ENCODE measurements at places on chromosomes 4 and X. TPM values are rescaled to one million over a fixed set of nuclear protein-coding genes. Genes with fewer than 3 reads are reported as not detected.

GRCh38 chrX:133650239-133650638, 234.9 kb upstream of the GPC4 start:
- DNase-seq, result no peak

- no peak for DNase-seq
Observed at GRCh38 chrX:45750639-45751038, 550.0 kb upstream of the DIPK2B start.

GRCh38 chr4:38674258-38675144, 10.5 kb downstream of the KLF3 start:
- DNase-seq, result peak; percentile 48

DNA sequence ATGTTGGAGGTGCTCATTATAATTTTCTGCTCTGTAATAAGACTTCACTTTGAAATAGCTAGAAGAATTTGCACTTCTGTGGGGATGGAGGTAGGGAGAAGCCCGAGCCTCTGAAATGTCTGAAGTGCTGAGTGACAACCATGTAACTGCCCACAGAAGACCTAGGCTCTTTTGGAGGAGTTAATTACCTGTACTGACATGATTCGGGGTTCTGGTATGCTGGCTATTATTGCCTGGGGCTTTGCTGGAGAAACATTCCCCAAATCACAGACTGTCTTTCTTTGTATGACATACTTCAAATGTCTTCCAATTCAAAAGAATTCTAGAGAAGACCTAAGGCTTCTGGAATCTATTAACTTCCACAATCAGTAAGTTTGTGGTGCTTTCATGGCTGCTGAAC, 211.2 kb upstream of the POF1B start:
- no peak for DNase-seq

DNA sequence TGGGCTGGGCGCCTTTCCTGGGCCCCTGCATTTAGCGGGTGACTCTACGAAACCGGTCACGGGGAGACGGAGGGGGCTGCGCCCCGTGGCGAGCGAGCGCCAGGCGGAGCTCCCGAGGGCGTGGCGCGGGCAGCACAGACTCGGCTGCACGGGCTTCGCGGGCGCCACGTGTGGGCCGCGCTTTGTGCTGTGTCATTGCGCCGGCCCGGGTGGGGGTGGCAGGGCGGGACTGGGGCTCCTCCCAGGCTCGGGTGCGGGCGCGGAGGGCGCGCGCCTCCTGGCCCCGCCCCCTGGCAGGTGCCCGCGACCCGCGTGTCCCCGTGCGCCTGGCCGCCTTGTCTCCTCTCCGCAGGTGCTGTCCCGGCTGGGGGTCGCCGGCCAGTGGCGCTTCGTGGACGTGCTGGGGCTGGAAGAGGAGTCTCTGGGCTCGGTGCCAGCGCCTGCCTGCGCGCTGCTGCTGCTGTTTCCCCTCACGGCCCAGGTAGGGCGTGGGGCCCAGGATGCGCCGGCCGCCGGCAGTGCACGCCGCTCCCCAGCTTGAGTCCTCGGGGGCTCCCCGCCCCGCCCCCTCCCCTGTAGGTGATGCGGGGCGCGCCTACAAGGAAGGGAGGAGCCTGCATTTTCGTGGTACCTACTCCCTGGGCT, 651 bp downstream of the UCHL1 start:
- DNase-seq, result peak; percentile 36

DNA sequence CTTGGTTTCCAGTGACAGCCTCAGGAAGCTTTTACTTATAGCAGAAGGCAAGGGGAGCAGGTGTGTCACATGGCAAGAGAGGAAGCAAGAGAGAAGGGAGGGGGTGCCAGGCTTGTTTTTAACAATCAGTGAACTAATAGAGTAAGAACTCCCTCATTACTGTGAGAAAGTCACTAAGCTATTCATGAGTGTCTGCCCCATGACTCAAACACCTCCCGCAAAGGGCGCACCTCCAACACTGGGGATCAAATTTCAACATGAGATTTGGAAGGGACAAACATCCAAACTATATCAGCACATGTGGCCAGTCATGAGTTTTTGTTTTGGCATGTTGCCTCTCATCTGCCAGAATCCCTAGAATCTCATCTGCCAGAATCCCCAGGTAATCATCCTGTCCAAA, 183.5 kb upstream of the C1QTNF7 start:
- DNase-seq, result no peak

DNA sequence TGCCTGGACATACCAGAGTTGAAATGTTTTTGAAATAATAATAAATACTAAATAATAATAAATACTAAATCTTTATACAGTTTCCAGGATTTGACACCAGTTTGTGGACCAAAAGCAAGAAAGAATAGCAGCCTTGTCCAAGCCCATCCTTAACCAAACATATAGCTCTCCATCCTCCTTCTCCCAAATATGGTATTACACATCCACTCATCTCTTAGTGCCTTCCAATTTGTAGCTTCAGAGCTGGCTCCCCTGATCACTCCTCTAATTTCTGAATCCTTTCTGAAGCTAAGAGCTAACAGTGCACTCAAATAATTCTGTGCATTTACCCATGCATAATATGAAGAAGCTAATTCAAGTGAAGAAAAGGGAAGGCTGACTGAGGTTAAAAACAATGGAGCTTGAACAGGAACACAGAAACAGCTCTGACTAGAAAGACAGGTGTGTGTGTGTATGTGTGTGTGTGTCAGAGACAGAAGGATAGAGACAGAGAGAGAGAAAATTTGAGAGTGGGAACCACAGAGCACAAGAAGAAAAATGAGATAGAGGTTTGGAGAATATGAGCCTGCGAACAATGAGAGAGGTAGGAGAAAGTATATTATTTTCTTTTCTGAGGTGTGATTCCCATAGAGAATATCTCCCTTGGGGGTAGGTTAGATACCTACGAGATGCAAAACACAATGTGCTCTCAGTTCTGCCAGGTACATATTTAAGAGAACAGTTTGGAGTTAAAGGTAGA, 123.5 kb downstream of the CAMK2D start:
- no peak for DNase-seq

DNA sequence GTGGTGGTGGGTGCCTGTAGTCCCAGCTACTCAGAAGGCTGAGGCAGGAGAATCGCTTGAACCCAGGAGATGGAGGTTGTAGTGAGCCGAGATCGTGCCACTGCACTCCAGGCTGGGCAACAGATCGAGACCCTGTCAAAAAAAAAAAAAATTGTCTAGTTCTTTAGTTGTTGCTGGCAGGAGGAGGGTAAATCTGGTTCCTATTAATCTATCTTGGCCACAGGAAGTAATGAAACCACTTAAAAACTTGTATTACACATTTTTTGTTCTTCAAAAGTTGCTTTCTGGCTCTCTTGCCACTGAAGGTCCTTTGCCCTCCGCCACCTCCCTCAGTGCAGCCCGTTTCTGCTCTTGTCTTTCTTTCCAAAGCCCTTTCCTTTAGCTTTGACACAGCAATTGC, 102.9 kb upstream of the ARSJ start:
- DNase-seq, result no peak

Gene ENAM
- total RNA-seq, result 0.05 TPM

GRCh38 chr4:2042947-2043395, 16.2 kb upstream of the NAT8L start:
- DNase-seq, result no peak

GRCh38 chrX:148185631-148186030, 204.5 kb downstream of the FMR1NB start:
- DNase-seq, result no peak

- no peak for DNase-seq
Observed at GRCh38 chr4:85200106-85200505, 233.6 kb upstream of the WDFY3 start.

Gene HSFX4
- not detected for total RNA-seq

DNA sequence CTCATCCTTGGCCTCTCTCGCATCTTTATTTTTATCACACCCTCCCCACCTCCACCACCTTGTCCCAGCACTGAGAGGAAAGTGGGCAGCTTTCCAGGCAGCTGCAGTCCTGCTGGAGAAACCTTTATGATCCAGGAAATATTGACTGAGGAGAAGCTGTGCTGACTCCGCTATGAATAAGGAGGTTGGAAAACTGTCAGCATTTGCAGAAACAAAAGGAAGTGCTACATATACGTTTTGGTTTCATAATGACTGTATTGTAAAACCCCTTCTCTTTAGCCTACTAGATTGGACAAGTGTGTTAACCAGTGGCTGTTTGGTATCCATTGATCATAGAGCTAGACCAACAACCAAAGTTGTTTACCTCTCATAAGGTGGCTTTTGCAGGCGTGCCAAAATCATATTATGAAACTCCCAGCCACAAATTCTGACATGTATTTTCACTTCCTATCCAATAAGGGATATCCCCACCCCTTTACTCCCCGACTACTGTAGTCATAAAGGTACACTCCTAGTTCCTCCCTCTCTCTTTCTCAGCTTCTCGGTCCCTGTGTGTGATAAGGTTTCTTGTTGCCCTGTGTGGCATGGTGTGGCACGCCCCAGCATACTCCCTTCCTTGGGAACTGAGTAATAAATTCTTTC, 88.4 kb downstream of the GPR143 start:
- DNase-seq, result peak; percentile 87

GRCh38 chr4:22514481-22514880, 1.4 kb downstream of the ADGRA3 start:
- DNase-seq, result no peak

- DNase-seq, result no peak
Observed at GRCh38 chr4:78197947-78198346, 140.8 kb downstream of the FRAS1 start.

Gene GATA1
- not detected for total RNA-seq

GRCh38 chr4:21203416-21203815, 503.2 kb downstream of the PACRGL start:
- DNase-seq, result no peak

Gene CT45A5
- total RNA-seq, result not detected

Gene DCAF8L2
- not detected for total RNA-seq
